HFFc6 (cell line): ENCODE measurements at places on chromosomes 5 and 9.

DNA sequence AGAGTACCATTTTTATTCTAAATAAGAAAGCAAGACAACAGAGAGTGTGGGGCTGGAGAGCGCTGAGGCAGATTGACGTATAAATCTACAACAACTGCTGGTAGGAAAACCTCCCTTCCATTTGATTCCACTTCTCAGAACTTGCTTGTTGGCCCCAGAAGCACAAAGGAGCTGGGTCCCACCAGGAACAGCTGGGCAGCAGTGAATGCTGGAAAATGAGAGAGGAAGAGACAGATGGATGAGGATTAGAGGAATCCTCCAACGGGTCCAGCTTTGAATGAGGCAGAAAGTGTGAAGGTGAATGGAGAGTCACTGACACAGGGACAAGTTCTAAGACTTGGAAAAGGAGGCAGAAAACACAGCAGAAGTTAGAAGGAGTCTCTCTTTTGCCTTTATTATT lies 14.8 kb downstream of the TAS2R1 start:
- no peak for DNase-seq

GRCh38 chr9:134293611-134294152 lies 32.6 kb upstream of the RXRA start:
- DNase-seq: no peak

DNA sequence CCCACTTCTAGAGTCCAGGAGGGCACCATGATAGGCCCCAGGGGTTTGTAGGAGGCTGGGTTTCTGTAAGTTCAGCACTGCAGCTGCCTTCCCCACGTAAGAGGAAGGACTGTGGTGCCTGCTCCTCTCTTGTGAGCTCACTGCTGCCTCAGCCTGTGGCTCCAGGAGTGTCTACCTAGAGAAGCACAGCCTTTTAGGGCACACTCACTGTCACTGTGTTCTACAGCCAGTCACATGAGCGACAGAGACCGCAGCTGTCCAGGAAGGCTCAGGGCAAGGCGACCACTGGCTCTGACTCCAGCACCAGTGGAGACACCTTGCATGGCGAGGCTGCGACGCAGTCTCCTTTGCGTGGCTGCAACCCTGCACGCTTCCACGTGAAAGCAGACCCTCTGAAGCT lies 72.8 kb downstream of the OTULIN start:
- DNase-seq: no peak

DNA sequence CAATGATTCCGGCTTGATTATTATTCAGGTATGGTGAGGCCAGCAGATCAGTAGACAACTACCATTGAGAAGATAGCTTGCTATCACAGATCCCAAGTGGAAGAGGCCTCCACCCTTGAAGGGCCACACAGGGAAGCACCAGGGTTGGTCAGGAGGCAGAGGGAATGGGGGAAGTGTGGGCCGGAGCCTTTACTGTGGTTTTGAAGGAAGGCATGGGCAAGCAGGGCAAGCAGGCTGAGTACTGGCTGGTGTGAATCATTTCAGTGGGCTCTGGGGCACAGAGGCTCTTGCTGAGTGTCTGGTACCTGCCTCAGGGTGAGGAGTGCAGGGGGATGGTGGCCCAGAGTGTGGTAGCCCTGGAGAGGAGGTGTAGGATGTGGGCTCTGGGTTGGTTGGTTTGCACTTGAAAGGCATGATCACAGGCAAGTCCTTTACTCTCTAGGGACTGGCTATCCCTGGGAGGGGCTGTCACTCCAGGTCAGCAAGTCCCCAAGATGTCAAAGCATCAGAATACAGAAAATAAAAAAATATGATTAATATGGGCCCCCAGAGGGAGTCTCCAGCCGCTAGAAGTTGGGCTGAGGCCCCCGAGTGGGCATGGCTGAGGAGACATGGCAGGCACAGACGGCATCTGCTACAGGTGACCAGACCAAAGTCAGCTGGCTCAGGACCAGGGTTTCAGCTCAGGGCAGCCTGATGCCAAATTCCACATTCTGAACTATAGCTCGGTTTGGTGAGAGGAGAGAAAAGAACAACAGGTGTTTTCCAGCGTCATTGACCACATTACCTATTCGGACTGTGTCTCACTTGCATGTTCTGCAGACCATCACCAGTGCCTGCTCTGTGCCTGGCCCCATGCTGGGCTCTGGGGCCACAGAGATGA lies 9.7 kb upstream of the SUSD3 start:
- no peak for DNase-seq

GRCh38 chr9:72843520-72844439 lies 109.1 kb downstream of the ALDH1A1 start:
- no peak for DNase-seq

- no peak for DNase-seq
Observed at GRCh38 chr9:7523426-7524043, 276.0 kb downstream of the DMAC1 start.

DNA sequence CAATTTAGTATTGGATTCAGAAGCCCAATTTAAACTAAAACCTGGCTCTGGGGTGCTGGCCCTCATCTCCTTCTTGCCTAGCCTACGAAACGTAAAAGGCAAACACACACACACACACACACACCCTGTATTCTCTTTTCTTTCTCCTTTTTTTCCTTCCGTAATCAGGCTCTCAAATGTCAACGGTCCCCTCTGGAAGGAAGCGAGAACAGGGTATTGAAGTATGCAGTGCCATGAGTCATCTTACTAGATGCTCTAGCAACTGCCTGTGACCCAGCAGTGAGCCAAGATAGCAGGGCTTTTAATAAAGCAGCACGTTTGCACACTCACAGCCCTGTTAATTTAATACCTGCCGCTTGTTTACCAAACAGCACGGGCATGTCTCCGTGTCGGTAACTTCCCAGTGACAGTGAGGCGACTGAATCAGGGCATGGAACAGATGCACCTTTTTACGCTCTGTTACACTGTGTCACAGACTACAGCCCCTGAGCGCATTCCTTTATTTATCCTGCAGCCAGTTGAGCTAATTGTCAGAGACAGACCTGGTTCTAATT lies 243.8 kb downstream of the BNC2 start:
- DNase-seq: peak; percentile 76

GRCh38 chr5:51138164-51138563 lies 245.1 kb upstream of the ISL1 start:
- DNase-seq: no peak

DNA sequence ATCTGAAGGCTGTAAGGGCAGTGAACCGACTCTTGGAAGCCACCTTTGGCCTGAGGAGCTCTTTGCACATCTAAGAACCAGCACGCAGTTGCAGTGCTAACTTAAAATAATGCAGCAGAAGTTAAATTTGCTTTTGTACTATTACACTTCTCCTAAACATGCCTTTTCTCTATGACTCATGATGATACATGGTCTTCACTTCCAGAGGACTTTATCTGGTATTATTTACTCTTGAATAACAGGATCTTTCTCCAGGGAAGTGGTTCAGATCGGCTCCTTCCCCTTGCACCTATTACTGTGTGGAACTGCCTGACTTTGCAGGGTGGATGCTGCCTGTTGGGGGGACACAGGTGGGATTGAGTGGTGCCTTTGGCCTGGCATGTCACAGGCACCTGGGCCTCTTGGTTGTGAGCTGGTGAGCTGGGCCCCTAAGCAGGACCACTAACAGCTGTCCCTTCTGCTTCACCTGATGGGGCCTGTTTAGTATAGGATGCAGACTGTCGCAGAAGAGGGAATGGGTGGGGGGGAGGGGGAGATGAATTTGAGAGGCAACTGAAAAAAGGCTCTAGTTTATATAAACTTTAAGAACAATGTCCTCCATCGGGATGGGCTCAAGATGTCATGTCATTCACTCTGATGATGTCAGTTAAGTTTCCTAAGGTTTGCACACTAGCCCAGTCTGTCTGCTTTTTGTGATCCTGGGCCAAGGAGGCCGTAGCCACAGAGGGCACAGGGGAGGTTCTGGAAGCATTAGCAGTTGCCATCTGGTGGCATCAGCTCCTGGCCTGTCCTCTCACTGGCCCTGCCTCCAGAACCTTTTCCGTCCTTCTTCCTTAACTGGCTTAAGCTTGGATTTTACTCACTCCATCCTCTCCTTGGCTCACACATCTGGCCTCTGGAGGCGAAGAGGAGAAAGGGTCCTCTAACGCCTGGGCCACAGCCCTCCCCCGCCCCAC lies 33.9 kb upstream of the GABBR2 start:
- peak; percentile 43 for DNase-seq

GRCh38 chr9:86434039-86434726 lies 80.0 kb upstream of the TUT7 start:
- DNase-seq: peak; percentile 69

GRCh38 chr5:179316111-179316551 lies 29.1 kb downstream of the ADAMTS2 start:
- DNase-seq: no peak

DNA sequence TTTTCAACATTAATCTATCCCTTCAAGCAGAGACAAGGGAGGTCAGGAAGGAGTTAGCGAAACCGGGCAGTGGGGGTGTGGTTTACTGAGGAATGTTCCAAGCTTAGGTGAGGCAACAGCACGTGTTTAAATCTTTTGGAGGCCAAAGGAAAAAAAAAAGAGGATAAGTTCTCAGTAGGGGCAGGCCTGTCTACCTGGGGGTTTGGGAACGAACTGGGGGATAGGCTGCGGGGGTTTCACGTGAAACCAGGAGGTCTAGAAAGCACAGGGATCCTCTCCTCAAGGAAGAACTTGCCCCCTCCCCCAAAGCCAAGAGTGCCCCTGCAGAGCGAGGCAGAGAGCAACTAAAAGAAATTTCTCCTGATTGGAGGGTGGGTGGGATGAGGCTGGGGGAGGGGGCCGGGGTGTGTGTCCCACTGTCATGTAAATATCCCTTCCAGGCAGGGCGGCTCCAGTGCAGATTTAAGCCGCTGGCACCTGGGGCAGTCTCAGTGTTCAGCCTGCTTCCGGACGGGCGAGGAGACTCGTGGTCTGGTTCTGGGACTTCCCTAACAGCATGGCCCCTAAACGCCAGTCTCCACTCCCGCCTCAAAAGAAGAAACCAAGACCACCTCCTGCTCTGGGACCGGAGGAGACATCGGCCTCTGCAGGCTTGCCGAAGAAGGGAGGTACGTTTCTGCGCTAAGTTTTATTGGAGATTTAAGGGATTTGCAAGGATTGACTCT lies 5.5 kb upstream of the SET start:
- DNase-seq: no peak

DNA sequence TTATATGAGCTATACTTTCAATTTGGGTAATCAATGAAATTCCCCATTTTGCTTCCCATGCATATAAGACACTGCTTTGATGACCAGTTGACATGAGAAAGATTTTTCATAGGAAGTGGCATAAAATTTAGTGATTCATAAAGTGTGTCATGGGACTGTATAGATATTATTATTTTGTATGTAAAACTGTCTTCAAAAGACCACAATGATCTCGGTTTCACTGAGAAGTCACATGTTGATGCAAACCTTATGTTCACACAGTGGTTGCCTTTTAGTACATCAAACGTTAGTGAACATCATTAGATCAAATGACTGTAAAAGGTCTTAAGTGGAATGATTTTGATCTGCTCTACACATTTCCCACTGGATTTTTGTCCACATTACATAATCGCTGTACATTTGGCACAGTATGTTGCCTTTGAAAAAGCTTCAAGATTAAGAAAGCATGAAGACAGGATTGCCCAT lies 349.2 kb upstream of the MEF2C start:
- DNase-seq: no peak

- DNase-seq: peak; percentile 86
Observed at GRCh38 chr5:173954671-173955521, 34.1 kb upstream of the C5orf47 start.

DNA sequence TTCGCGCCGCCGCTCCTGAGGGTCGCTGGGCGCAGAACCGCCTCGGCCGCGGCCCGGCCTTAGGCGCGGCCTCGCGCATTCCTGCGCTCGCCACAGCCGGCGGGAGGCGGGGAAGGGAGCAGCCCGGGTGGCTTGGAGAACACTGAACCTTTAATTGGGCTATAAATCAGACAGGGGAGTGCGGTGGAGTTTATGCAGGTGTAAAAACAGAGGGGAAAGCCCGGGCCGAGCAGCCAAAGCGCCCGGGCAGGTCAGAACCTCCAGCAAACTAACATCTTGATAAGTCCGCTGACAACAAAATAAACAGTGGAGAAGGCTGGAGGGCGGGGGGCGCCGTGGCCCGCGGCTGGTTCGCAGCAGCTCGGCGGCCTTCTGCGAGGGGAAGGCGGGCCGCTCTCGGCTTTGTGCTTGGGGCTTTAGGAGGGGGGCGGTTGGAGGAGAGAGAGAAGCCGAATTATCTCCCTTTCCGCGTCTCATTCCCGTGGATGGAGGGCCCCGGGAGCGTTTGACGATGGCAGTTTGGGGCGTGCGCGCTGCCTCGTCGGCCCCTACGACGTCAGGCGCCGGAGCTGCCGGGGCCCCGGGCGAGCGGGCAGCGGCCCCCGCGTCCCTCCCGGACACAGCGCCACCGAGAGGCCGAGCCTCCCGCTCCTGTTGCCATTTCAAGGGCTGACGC lies 11.3 kb downstream of the FOXD1 start:
- peak; percentile 30 for DNase-seq

GRCh38 chr9:105171589-105171988 lies 72.9 kb upstream of the SLC44A1 start:
- no peak for DNase-seq

GRCh38 chr5:111143910-111144309 lies 51.8 kb downstream of the WDR36 start:
- DNase-seq: peak; percentile 17

- DNase-seq: no peak
Observed at GRCh38 chr5:146703899-146704298, 174.7 kb downstream of the PPP2R2B start.

- no peak for DNase-seq
Observed at GRCh38 chr5:142107736-142108431, 695 bp upstream of the NDFIP1 start.

DNA sequence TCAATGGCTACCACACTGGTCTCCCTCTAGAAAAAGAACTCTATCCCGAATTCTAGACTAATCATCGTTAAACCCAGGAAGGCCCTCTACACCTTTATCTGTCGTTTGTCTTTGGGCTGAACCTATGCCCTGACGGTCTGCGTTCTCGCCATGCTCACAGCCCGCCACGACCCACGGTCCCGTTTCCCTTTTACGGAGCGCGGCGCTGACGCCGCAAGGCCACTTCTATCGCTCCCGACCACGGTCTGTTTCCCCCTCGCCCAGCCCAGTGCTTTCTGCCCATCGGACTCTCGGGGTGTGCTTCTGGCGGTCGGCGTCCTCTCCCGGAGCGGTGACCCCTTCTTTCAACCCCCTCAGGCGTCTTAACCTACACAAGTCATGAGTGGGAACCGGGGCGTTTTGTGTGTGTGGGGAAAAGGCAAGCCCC lies 974 bp downstream of the C9orf40 start:
- DNase-seq: peak; percentile 0

DNA sequence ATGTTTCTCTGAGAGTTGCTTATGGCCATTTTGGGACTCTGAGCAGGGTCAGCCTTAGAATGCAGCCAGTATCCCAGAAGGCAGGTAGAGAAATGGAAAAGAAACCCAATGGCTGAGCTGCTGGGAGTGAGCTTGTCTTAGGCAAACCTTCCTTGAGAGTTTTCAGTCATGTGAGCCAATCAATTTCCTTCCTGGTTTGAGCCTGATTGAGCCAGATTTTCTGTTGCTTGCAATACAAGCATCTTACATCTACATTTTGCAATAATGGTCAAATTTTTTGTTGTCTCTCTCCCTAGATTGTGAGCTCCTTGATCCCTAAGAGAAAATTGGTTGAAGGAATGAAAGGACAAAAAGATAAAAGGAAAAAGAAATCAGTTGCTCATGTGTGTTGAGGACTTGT lies 155.3 kb downstream of the SNX18 start:
- no peak for DNase-seq
